ENCODE measurements at places on chromosomes 11 and 22. TPM values are rescaled to one million over a fixed set of nuclear protein-coding genes. Genes with fewer than 3 reads are reported as not detected.

PATE4 gene
- total RNA-seq, result not detected

FAT3 gene
- not detected for total RNA-seq

PAMR1 gene
- not detected for total RNA-seq

LRP4 gene
- total RNA-seq, result 0.05 TPM

GRCh38 chr11:19810852-19811251, 98.2 kb downstream of the NAV2 start:
- DNase-seq, result no peak

DNA sequence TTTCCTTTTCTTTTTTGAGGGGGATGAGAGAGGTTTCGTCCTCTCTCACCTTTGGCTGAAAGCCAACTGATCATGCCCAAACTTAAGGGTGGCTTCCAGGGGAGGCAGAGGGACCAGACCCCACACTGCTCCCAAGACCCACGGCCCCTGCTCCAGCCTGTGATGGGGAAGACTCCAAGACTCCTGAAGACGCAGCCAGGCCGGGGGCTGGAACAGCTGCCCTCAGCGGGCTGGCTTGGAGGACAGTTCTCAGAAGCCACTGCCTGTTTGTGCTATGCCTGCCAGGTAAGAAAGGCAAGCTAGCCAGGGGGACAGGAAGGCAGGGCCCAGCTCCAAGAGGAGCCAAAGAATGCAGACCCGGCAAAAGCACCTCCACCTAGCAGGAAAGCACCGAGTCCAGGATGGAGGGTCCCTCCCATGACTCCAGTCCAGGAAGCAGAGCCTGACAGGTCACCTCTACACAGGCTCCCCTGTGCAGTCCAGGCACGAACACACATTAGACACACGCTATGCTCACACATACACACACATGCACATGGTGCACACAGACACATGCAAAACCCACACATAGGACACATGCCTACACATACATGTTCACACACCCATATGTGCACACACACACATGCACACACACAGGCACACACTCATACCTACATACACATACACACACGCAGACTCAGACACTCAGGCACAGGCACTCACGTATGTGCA, 31.3 kb downstream of the GNB1L start:
- DNase-seq, result no peak

GRCh38 chr11:106495046-106495445, 417.6 kb downstream of the AASDHPPT start:
- DNase-seq, result no peak
